ENCODE measurements at places on chromosomes 1 and 21.
A peak's percentile ranks its signal among the peaks of the same experiment; 100 is the strongest.

- DNase-seq = no peak
Measured at GRCh38 chr1:156895927-156896326, 2.4 kb downstream of the PEAR1 start.

DNA sequence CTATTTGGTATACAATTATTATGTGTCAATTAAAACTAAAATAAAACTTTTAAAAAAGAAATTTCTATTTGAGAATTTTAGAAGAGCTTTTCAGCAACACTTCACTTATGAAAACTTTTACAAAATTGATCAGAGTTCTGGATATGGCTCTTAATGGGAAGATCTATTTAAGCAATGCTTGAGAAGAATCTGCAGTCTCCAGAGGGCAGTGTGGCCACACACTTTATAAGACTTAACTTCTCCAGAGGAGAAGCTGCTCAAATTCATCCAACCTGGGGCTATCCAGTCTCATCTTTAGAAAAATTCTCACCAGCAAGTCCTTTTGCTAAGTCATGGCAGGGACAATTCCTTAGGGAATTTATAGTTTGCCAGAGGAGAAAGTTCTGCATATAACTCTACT, 25.2 kb upstream of the AGO1 start:
- no peak for DNase-seq

- peak; percentile 11 for DNase-seq
Measured at GRCh38 chr21:15826908-15827601, 97.3 kb downstream of the USP25 start.

DNA sequence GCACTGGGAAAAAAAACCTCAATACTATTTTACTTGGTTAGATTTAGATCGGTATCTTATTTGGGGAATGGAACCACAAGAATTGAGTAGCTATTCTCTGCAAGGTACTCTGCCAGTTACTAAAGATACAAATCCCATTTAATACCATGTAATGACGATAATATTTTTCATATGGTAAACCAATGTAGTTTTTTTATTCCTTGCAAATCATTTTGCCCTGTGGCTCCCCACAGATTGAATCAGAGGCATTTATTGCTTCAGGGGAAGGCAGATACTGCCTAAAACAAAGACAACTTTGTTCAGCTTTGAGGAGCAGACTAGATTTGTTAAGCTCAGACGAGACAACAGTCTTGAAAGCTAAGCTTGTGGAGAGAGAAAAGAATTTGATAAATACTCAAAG, 226.7 kb upstream of the RUNX1 start:
- DNase-seq = no peak

- DNase-seq = no peak
Measured at GRCh38 chr1:36153476-36153875, 2.5 kb upstream of the MAP7D1 start.

- DNase-seq = no peak
Measured at GRCh38 chr1:248782416-248783141, 27.0 kb upstream of the LYPD8 start.

DNA sequence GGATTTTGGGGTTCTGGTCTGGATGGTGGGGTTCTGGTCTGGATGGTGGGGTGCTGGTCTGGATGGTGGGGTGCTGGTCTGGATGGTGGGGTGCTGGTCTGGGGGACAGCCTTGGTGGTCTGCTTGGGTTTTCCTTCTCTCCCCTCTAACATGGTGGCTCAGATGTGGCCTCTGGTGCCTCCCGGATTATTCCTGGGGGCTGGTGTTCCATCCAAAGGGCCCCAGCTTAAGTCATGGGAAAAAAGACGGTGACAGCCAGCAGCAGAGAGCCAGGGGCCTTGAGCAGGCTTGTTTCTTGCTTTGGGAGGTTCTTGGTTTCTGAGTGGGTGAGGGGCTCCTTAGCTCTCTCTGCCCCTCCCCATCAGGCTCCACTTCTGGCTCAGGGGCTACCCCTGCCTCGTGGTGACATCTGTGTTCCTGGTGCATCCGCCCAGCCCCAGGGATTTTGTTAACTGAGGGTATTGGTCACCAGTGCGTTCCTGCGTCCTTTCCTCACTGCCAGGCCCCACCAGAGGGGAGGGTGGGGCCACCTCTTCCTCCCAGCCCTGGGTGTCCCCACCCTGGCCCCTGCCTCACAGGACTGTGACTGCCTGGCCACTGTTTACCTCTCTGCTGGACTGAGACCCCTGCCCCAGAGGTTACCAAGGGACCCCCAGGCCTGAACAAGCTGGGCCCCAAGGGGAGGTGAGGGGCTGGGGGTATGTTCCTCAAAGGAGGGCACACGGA, 43.2 kb upstream of the ACTRT2 start:
- DNase-seq = no peak

DNA sequence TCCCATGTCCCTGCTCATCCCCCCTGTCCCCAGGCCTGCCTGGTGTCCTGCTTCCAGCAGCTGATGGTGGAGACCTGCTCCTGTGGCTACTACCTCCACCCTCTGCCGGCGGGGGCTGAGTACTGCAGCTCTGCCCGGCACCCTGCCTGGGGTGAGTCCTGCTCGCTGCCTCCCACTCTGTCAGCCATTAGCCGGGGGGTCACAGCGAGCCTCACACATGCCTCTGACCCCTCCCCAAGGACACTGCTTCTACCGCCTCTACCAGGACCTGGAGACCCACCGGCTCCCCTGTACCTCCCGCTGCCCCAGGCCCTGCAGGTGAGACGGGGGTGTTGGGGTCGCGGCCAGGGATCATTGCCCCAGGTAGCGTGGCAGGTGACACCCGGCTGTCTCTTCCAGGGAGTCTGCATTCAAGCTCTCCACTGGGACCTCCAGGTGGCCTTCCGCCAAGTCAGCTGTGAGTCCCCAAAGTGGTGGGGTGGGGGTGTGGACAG, 10.0 kb downstream of the SCNN1D start:
- no peak for DNase-seq

GRCh38 chr21:45103971-45104520, 29.7 kb downstream of the ADARB1 start:
- DNase-seq = no peak

DNA sequence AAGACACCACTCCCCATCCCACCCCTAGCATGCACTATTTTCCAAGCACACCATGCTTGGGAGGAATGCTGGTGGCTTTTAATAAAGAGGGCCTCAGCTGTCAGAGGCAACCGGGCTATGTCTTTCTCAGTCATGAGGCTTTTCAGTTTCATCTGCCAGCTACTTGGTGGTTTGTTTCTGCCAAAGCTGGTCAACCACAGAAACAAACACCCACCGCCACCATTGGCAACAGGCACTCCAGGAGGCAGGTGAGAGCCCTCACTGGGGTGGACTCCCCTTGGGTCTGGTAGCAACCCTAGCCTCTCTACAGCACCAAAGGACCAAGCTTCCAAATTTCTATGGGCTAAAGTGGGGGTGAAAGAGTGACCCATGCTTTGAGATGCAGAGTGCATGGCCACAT, 54.3 kb upstream of the CD1D start:
- no peak for DNase-seq

- DNase-seq = no peak
Measured at GRCh38 chr1:236052232-236052993, 12.5 kb downstream of the NID1 start.

DNA sequence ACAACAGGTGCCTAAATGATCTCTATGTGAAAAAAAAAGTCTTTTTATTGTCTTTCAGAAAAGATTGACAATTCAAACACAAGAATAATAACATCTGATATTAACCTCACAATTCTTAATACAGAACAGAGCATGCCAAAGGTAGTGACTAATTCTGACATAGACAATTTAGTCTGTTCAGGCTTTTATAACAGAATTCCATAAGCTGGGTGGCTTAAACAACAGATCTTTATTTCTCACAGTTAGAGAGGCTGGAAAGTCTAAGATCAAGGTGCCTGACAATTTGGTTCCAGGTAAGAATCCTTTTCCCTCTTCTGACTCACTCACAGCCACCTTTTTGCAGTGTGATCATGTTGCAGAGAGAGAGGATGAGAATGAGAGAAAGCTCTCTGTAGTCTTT, 27.0 kb downstream of the DPYD start:
- DNase-seq = no peak

- DNase-seq = no peak
Measured at GRCh38 chr21:14589855-14590563, 43.9 kb upstream of the SAMSN1 start.

DNA sequence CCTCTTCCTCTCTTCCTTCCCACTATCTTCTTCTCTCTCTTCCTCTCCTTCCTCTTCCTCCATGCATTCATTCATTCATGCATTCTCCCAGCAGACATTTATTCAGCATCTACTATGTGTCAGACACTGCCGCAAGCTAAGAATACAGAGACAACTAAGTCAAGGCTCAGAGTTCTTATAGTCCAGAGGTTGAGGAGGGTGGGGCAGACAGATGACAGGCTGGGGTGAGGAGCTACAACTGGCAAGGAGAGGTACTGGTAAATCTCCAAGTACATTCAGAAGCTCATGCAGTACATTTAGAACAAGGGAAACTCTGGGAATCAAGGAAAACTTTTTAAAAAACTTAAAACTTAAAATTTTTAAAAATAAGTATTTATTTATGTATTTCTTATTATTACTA, 56.4 kb upstream of the FMOD start:
- no peak for DNase-seq

- DNase-seq = no peak
Measured at GRCh38 chr1:84700070-84700469, 9.8 kb upstream of the SSX2IP start.

GRCh38 chr1:57357462-57357861, 66.4 kb downstream of the DAB1 start:
- DNase-seq = no peak

- DNase-seq = peak; percentile 71
Measured at GRCh38 chr1:223755992-223756775, 43.8 kb downstream of the CAPN2 start.

DNA sequence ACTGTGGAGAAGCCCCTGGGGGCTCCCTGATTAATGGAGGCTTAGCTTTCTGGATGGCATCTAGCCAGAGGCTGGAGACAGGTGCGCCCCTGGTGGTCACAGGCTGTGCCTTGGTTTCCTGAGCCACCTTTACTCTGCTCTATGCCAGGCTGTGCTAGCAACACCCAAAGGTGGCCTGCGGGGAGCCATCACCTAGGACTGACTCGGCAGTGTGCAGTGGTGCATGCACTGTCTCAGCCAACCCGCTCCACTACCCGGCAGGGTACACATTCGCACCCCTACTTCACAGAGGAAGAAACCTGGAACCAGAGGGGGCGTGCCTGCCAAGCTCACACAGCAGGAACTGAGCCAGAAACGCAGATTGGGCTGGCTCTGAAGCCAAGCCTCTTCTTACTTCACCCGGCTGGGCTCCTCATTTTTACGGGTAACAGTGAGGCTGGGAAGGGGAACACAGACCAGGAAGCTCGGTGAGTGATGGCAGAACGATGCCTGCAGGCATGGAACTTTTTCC, 24.8 kb downstream of the PCSK9 start:
- no peak for DNase-seq

All from dorsolateral prefrontal cortex (tissue), 122 donors.